ENCODE measurements at places on chromosomes 1 and 21.

GRCh38 chr1:89262643-89263042, 10.0 kb downstream of the GBP5 start:
- DNase-seq, result peak; percentile 38

GRCh38 chr21:42347601-42348327, 3.0 kb downstream of the TFF2 start:
- DNase-seq, result no peak

GRCh38 chr1:110208916-110209645, 1.0 kb upstream of the KCNC4 start:
- no peak for DNase-seq

GRCh38 chr1:30753660-30754123, 3.9 kb downstream of the LAPTM5 start:
- no peak for DNase-seq

DNA sequence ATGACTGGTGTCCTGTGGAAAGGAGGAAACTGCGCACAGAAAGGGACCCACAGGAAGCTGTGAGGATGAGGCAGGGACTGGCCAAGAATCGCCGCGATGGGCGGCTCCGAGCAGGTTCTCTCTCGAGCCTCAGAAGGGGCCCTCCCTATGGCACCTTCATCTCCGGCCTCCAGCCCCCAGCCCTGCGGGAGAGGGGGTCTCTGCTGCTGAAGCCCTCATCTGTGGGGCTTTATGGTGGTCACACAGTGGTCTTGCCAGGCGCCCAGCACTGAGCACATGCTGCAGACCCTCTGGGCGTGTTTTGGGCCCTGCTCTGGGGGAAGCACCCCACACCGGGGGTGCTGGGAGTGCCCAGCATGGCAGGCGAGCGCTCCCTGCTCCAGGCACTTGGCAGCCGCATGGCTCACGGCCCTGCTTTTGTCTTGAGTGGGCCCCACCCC, 86.6 kb upstream of the ACTRT2 start:
- DNase-seq, result no peak

- DNase-seq, result no peak
These were observed 130.7 kb upstream of the COL11A1 start for GRCh38 chr1:103239034-103239433.

GRCh38 chr1:6168947-6169586, 11.1 kb downstream of the CHD5 start:
- no peak for DNase-seq

DNA sequence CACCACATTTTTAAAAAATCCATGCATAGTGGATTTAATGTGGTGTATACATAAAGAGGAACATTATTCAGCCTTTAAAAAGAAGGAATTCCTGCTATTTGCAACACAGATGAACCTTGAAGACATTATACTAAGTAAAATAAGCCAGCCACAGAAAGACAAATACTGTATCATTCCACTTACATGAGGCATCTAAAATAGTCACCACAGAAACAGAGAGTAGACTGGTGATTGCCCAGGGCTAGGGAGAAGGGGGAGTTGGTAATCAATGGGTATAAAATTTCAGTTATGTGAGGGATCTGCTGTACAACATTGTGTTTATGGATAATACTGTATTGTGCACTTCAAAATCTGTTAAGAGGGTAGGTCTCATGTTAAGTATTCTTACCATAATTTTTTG, 10.0 kb downstream of the FAM163A start:
- DNase-seq, result no peak

- DNase-seq, result no peak
These were observed 138.5 kb downstream of the ZZZ3 start for GRCh38 chr1:77543822-77544448.

DNA sequence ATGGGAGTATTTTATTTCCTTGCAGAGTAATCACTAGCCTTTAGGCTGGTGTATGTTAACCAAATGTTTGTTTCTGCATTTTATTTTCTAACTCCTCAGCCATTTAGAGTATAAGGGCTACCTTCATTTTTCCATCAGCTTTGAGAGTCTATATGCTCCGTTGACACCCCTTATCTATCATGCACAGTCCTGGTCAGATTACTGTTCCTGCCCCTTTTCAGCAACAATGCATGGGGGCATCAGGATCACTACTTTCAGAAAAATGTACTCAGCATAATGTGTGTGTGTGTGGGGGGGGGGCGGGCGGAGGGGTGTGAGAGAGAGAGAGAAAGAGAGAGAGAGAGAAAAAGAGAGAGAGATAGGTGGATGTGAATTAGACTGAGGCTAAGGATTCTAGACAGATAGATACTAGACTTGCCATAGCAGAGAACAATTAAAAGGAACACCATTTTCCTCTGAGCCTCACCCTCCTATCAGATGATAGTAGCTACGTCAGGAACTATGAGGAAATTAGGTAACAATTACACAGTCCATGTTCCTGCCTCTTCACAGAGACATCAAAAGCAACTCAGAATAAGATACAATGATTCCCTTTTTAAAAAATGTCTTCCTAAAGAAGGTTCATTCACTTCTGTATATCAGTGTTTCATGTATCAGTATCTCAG, 40.8 kb downstream of the FCER1A start:
- no peak for DNase-seq

DNA sequence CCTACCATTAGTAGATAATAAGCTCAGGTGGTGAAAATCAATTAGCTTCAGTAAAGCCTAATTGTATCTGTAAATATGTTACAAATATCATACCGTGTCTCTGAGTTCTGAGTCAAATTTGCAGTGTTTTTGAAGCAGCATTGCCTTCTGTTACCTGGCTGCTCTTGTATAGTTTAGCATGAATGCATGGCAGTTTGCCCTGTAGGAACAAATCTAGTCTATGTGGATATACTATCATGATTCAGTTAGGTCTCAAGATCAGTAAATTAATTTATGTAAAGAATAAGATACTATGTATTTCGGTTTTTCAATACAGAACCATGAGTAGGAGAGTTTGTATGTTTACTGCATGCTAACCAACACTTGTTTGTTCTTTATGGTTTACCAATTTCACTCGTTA, 240.6 kb upstream of the C1orf105 start:
- no peak for DNase-seq
